ENCODE measurements at places on chromosomes 13 and 19.

DNA sequence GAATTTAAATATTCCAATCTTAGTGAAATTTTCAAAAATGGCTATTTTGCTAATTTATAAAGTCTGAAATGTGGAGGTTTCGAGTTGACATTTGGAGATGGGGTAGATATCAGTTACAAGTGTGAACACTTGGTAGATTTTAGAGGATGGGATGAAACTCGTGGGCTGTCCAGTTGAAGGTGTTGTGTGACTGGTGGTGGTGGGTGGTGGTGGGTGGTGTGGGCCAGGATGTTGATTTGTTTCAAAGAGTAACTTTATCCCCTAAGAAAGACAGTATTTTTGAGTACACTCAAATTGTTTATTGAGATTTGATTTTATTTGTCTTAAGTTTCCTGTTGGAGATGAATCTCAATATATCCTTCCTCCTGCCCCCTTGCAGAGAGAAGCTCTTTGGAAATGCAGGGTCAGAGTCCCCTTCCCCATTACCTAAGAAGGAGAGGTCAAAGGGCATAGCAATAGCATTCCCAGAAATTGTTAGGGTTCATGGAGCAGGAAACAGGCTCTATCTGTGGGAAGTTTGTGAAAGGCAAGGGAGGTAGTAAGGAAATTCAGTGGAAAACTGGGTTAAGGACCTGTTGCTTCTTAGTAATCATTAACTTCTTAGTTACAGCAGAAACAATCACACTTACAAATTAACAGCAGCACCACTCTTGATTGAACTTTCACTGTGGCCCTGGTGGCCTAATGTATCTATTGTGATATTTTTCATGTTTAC lies 133.6 kb upstream of the RNF113B start:
- DNase-seq = no peak

GRCh38 chr13:98454389-98454881 lies 122.5 kb downstream of the STK24 start:
- no peak for DNase-seq

DNA sequence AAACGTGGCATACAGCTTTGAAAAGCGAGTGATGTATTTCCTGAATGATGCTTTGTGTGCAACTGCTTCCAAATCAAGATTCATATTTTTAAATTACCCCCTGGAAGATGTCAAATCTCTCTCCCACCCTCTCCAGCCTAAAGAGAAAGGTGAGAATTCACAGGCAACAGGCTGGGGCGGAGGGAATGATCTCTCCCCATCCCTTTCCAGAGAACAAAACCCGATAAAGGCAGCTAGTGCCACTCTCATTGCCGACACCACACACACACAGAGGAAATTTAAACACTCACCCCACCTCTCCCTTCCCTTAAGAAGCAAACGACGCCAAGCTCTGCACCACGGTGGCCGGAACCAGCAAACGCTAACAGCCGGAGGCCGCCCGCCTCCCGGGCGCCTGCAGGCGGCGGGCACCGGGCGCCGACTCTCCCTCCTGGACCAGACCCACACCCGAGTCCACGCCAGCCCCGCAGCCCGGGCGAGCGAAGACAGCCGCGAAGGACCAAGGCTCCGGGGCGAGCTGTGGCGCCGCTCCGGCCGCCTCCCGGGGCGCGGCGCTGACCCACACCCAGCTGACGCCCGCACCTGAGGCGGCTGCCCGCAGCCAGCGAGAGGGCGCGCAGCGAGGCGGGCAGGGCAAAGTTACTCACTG lies 477 bp downstream of the LNX2 start:
- no peak for DNase-seq

- DNase-seq = no peak
These were observed 22.0 kb upstream of the RB1 start for GRCh38 chr13:48281556-48281955.

- DNase-seq = peak; percentile 93
These were observed 4.9 kb downstream of the ADAMTSL5 start for GRCh38 chr19:1507763-1508506.

DNA sequence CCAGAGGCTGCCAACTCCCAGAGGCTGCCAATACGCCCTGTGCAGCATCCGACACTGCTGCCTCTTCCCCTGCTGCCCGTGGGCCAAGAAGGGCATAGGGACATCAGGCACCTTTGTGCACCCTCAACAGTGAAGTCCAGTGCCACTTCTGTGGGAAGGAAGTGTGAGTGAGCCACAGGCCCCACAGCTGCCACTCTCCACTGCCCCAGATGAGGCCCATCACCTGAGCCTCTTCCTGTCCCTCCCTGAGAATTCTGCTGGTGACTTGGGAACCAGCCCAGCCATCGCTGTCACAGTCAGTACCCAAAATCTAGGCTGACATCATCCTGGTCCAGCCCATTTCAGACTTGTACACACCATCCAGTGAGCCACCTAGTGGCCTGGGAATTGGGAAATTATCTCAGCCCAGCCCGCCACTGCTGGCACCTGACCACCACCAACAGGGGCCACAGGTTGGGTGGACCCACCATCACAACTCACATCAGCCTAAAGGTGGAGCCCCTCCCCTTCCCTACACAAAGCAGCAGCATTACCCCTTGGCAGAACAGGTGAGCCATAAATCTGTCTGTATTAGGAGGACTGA lies 733.9 kb upstream of the KLHL1 start:
- DNase-seq = no peak

DNA sequence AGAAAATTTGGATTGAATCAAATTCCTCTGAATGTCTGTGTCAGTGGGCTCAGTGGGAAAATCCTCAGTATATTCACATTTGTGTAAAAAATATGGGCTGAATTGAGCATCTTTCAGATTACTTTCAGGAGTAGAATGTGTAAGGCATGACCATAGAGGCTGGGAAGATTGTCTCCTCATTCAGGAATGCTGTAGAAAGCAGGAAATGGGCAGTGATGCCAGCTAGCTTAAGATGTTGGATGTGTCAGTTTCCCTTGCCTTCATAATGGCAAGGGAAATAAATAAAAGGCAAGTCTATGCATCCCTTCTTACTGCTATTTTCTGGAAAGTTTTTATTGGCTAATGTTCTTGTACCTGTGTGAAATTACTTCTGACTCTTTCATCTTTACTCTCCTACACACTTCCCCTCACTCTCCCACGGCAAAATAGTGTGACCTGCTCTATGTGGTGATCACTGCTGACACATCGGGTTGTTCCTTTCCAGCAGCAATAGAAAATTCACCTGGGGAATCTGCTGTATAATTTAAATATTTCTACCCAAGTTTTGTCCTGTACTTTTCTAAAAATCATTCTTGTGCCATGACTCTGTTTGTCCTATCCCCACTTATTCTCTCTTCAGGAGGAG lies 103.2 kb downstream of the LMO7 start:
- no peak for DNase-seq

DNA sequence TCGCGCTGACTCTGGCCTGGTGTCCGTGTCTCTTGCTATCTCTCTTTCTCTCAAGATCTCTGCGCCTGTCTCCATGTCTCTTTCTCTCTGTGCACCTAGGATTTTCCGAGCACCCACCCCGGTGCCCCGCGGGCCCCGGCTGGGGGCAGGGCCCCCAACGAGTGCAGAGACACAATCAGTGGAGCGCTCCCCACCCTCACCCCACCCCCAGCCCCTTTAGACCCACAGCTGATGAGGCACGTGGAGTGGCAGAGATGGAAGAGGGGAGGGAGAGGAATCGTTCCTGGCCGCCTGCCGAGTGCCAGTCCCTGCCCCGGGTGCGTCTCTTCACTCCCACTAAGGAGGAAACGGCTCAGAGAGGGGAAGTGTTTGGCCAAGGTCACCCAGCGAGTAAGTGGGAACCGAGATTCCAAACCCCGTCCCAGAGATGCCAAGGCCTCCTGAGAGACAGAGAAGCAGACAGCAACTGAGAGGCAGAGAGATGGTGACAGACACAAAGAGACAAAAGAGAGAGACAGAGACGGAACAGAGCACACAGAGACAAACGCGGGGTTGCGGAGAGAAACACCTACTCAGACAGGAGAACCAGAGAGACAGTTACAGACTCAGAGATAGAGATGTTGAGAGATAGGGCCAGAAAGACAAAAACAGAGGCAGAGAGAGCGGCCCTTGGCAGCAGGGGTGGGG lies 626 bp upstream of the BCL3 start:
- DNase-seq = no peak

DNA sequence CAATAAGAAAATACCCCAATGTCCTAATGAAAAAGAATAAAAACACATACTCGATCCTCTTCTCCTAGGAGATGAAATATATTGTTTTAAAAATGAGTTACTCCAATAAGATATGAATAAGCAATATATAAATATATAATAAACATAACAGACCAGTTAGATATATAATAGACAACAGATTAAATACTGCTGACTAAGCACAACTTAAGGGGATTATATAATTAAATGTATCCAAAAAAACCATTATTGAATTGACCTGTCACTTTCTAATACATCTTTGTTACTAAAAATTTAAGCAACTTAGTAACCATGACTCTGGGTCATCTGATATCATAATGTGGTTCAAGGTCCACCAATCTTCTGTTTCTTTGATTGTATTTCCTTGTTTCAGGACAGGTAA lies 14.0 kb upstream of the ZNF780B start:
- DNase-seq = no peak

DNA sequence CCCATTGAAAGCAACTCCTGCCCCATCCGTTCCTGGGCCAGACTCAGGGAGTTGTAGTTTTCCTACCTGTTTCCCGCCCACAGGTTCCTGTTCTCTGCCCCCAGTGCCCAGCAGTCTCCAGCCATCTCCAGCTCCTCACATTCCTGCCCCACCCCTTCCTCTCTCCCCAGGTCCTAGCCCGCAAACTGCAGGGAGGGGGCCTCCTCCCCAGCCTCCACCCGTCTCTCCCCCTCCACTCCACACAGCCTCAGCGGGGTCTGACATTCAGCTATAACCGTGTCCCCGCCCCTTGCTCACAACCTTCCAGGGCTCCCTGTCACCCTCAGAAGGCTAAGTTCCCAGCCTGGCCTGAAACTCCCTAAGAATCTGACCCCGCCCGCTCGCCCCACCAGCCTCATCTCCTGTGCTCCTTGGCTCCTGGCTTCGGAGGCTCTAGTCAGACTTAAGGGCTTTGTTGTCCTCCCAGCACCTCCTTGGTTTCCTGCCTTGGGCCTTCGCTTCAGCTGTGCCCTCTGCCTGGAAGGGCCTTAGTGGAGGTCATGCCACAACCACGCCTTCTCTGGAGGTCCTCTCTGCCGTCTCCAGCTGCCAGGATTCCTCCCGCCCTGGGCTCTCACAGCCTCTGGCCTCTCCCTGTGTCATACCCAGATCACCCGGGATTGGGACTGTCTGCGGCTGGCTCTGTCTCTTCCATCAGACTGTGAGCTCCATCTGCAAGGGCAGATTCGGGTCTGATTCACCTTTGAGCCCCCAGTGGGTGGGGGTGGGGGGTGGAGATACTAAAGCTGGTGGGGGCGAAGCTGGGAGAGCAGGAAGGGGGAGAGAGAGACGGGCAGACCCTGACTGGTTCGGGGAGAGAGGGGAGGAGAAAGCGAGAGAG lies 5.1 kb upstream of the SPACA6 start:
- DNase-seq = no peak

DNA sequence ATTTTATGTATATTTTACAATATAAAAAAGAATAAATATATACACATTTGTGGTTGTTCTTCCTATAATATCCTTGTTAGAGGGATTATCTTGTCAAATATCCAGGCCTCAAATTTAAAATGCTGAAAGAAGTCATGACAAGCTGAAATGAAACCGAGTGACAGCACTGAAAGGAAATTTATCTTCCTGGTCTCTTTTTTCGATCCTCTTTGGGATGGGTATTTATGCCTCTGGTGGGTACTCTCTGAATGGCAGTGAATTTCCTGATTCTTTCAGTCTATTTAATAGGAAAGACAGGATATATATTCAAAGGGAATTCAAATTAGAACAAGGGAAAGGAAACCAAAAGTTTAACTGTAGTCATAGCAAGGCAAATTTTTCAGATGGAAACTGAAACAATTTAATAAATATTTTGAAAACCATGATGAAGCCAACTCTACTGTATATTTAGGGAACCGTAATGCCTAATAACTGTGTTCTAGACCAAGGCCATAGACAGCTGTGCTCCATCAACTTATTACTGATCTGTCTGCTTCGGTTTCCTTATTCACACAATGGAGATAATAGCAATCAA lies 97.9 kb downstream of the DLEU7 start:
- DNase-seq = no peak
